ENCODE measurements at places on chromosomes 1 and 21. TPM values are rescaled to one million over a fixed set of nuclear protein-coding genes. Genes with fewer than 3 reads are reported as not detected.
A peak's percentile ranks its signal among the peaks of the same experiment; 100 is the strongest.

- no peak for DNase-seq
Measured at GRCh38 chr1:172964864-172965263, 85.9 kb downstream of the TNFSF18 start.

DNA sequence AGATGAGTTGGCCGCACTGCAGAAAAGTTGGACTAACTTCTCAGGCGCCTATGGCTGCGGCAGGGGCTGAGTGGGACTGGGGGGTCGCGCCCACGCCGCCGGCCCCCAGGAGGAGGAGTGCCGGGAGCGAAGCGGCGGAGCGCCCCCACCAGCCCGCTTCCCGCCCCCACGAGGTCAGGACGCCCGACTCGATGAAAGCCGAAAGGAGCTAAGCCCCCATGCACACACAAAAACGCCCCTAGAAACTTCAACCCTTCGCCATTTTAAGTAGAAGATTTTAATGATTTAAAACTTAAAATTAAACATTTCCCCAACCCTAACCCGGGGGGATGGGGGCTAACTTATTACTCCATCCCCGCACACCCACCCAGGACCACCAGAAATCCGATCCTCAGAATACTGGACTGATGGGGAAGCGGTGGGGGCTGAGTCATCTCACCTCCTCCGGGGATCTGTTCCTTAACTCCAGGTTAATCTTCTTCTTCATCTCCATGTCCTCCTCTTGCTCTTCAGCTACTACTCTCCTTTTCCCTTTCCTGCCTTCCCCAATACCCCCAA lies 539 bp downstream of the ANP32E start:
- DNase-seq: peak; percentile 33

The SHE gene
- total RNA-seq: not detected

The C1orf116 gene
- 35.5 TPM for total RNA-seq

GRCh38 chr1:170891872-170892271 lies 43.5 kb upstream of the MROH9 start:
- no peak for DNase-seq

- DNase-seq: no peak
Measured at GRCh38 chr1:56433056-56433577, 146.2 kb downstream of the PLPP3 start.

The WDR26 gene
- total RNA-seq: 156 TPM

All from MCF 10A (cell line).